Renal cortex interstitium (tissue), 15 donors: ENCODE measurements at places on chromosomes 1 and 21.

- DNase-seq, result no peak
Measured at GRCh38 chr1:168879896-168880734, 151.1 kb upstream of the DPT start.

- no peak for DNase-seq
Measured at GRCh38 chr1:15192916-15193550, 39.5 kb downstream of the TMEM51 start.

- DNase-seq, result peak; percentile 74
Measured at GRCh38 chr1:171644805-171645483, 7.5 kb downstream of the MYOC start.

DNA sequence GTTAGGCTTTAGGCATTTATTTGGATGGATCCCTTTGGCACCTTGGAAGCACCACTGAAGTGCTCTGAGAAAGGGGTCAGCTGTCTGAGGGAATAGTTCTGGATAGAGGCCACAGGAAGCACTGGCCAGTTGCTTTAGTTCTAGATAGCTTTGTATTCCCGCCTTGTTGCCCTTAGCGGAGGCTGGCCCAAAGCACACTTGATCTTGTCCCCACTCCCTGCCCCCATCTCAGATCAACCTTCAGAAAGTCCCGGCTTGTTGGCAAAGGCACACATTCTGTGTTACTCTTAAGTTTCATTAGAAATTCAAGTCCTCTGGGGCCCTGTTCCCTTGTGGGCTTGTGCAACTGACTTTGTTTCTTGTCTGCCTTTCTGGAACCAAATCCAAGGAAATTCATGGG, 15.2 kb upstream of the NBL1 start:
- no peak for DNase-seq

DNA sequence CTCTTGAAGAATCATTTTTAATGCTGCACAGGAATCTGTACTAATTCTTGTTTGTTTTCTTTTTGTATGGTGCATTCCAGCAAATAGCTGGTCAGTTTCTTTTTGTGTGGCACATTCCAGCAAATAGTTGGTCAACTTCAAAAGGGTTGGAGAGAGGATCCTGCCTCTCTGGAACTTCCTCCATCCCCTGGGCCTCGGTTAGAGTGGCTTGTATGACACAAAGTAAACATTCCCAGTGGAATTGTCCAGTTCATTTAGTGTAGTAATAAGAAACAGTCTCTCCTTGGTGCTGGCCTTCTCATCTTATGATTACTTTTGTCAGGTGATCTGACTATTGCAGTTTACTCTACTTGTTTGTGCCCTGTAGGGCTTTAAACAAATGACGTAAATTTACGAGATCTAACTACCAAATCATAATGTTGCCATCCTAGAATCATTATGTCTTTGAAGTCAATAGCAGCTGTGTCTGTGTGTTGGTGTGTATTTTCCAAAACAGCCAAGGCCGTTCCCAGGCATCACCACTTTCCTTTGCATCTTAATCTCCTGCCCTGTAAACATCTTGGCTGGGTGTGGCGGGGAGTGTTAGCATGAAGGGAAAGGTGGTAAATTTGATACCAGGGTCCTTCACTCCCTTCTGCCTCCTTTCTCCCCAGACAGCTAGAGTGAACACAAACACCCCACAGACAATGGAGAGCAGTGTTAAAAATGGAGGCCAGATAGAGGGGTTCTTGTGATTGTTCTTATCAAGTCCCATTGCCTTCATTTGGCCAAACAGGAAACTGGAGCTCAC, 77.9 kb downstream of the CDC7 start:
- no peak for DNase-seq

DNA sequence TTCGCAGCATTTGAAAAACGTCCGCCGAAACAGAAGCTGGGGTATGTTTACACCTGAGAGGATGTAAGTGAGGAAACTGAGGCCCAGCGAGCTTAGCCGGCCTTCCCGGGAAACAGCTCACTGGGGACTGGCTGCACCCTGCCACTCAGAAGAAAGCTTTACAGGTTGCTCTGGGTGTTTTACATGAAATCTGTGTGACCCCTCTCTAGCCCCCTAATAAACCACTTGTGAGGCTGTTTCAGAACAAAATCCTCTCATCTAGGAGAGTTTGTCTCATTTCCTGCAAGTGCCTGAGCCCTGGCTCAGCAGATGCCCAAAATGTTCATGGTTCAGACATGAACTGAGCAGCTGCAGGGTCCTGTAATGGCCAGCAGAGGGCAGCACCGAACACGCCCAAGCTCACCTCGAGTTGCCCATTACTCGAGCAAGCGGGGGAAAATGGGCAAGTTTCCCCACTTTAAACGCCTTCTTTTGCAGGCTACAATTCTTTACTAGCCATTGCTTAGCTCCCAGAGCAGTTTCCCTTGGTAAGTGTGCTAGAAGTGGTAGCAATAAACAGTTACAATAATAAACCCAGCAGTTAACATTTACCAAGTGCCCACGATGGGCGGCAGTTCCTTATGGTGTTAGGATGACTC, 76.4 kb downstream of the FHAD1 start:
- DNase-seq, result peak; percentile 72
